ENCODE measurements at places on chromosomes 6 and 20. TPM values are rescaled to one million over a fixed set of nuclear protein-coding genes. Genes with fewer than 3 reads are reported as not detected.

- no peak overlapping the region for H3K4me3 ChIP-seq
- DNase-seq, result no peak
- peaks cover 21% of the 10 kb centered on the region for H3K4me1 ChIP-seq
- H3K27me3 ChIP-seq, result peaks cover 54% of the 10 kb centered on the region
- no peaks in the 10 kb centered on the region for H3K36me3 ChIP-seq
Measured at GRCh38 chr6:28656715-28657114, 131.0 kb downstream of the GPX5 start.

GRCh38 chr20:59050437-59050836 is 7.9 kb upstream of the PRELID3B start:
- DNase-seq, result no peak
- peaks cover 30% of the 10 kb centered on the region for H3K27me3 ChIP-seq
- H3K27ac ChIP-seq, result no peak overlapping the region
- H3K36me3 ChIP-seq, result no peaks in the 10 kb centered on the region

DNA sequence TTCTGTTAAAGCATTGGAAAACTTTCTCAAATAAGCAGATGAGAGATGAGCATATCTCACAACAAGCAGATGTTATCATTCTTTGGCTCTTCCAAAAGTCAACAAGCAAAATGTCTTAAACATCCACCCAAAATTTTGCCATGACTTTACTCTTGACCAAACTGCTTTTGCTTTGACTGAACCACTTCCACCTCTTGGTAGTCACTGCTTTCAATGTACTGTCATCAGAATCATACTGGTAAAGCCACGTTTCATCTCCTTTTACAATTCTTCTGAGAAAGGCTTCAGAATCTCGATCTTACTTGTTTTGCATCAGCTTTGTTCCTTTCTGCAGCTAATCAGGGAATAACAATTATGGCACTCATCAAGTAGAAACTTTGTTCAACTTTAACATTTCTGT is 498.5 kb upstream of the GJE1 start:
- no peak overlapping the region for H3K27ac ChIP-seq
- H3K4me3 ChIP-seq, result no peak overlapping the region
- H3K4me1 ChIP-seq, result no peaks in the 10 kb centered on the region
- H3K27me3 ChIP-seq, result no peaks in the 10 kb centered on the region

DNA sequence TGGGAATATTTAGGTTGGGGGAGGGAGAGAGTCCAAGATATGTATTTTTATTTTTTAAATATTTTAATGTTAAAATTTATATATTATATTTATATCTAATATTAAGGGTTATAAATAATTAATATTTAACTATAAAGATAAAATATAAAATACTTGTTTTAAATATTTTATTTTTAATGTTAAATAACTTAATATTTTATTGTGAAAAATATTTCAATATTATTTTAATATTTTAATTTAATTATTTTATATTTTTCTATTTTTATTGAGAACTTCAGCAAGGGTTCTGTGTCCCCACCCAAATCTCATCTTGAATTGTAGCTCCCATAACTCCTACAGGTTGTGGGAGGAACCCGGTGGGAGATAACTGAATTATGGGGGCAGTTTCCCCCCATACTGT is 34.0 kb downstream of the PERP start:
- no peaks in the 10 kb centered on the region for H3K36me3 ChIP-seq
- no peak overlapping the region for H3K4me3 ChIP-seq
- no peaks in the 10 kb centered on the region for H3K4me1 ChIP-seq
- no peak for DNase-seq
- H3K27me3 ChIP-seq, result peaks cover 22% of the 10 kb centered on the region

The PBOV1 gene
- not detected for total RNA-seq

The CYP39A1 gene
- not detected for total RNA-seq

GRCh38 chr6:25219216-25219916 is 59.8 kb upstream of the CARMIL1 start:
- peaks cover 5% of the 10 kb centered on the region for H3K27me3 ChIP-seq
- H3K4me1 ChIP-seq, result peaks cover 7% of the 10 kb centered on the region
- H3K36me3 ChIP-seq, result no peaks in the 10 kb centered on the region
- no peak overlapping the region for H3K27ac ChIP-seq
- DNase-seq, result no peak
- H3K4me3 ChIP-seq, result no peak overlapping the region

The OPN5 gene
- total RNA-seq, result not detected

GRCh38 chr6:96939007-96939805 is 14.7 kb downstream of the KLHL32 start:
- no peak for DNase-seq
- no peaks in the 10 kb centered on the region for H3K27me3 ChIP-seq
- no peaks in the 10 kb centered on the region for H3K36me3 ChIP-seq
- H3K4me1 ChIP-seq, result no peaks in the 10 kb centered on the region
- no peak overlapping the region for H3K27ac ChIP-seq

DNA sequence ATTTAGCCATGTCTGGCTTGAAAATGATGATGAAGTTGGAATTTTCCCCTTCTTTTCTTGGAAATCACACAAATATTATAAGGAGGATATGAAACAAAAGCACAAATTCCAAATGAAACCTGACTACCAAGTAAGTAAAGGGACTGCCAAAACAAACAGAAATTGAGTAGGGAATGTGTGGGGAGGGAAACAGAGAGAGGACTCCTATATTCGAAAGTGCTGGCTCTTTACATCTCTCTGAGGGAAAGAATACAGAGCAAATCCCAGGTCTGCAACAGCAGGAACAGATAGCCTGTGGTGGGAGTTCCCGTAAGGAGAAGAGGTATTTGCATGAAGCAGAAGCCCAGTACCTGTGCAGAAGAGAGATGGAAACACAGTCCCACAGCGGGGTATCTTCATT is 583.7 kb downstream of the EPM2A start:
- H3K27ac ChIP-seq, result no peak overlapping the region
- no peaks in the 10 kb centered on the region for H3K36me3 ChIP-seq
- H3K27me3 ChIP-seq, result peaks cover 2% of the 10 kb centered on the region
- no peak for DNase-seq
- H3K4me3 ChIP-seq, result no peak overlapping the region

GRCh38 chr6:28980137-28980851 is 24.8 kb downstream of the ZNF311 start:
- H3K4me3 ChIP-seq, result no peak overlapping the region
- H3K27me3 ChIP-seq, result peaks cover 22% of the 10 kb centered on the region
- DNase-seq, result no peak
- H3K36me3 ChIP-seq, result peaks cover 8% of the 10 kb centered on the region

GRCh38 chr6:111162504-111162903 is 75.2 kb downstream of the SLC16A10 start:
- no peak overlapping the region for H3K27ac ChIP-seq
- DNase-seq, result no peak
- no peaks in the 10 kb centered on the region for H3K27me3 ChIP-seq
- peaks cover 4% of the 10 kb centered on the region for H3K36me3 ChIP-seq

DNA sequence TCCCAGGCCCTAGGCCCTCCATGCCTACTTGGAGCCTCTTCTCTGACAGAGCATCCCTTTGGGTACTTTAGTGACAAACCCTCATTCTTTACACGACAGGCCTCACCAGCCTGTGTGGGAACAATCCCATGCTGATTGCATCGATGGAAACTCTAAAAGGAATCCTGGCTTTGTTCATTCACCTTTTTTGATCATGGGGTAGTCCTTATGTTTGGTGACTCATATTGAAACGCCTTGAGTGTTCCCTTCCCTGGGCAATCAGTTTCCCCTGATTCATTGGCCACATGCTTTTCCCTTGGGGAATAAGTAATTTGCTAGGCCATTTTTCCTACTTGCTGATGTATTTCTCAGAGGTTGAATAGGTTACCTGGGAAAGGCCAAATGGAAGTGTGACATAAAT is 14.7 kb upstream of the TNFAIP3 start:
- H3K36me3 ChIP-seq, result peaks cover 3% of the 10 kb centered on the region
- peaks cover 26% of the 10 kb centered on the region for H3K4me1 ChIP-seq
- H3K4me3 ChIP-seq, result no peak overlapping the region

The PLG gene
- total RNA-seq, result 0.31 TPM

- no peaks in the 10 kb centered on the region for H3K4me1 ChIP-seq
- no peaks in the 10 kb centered on the region for H3K36me3 ChIP-seq
- peaks cover 2% of the 10 kb centered on the region for H3K27me3 ChIP-seq
- no peak overlapping the region for H3K4me3 ChIP-seq
- DNase-seq, result no peak
- no peak overlapping the region for H3K27ac ChIP-seq
Measured at GRCh38 chr6:168294901-168295300, 24.7 kb downstream of the DACT2 start.

- H3K36me3 ChIP-seq, result no peaks in the 10 kb centered on the region
- no peak overlapping the region for H3K4me3 ChIP-seq
- no peak overlapping the region for H3K27ac ChIP-seq
- no peak for DNase-seq
Measured at GRCh38 chr20:52331655-52332054, 140.1 kb upstream of the ZFP64 start.

DNA sequence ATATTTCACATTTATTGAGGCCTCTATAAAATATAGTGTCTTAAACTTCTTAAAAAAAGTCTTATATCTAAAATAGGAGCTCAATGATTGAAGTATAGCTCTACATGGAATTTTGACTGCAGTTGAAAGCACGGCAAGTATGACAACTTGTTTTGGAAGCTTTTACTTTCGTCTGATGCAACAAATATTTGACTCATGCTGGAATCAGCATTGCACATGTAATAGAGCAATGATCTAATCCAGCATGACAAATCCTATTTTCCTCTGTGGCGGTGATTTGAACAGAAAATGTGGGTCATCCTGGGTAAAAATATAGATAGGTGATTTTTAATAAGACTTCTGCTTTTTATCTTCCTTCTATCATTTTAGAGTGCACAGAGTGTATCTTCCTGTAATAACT is 111.6 kb downstream of the TINAG start:
- no peak for DNase-seq
- H3K27ac ChIP-seq, result no peak overlapping the region
- H3K4me3 ChIP-seq, result no peak overlapping the region
- no peaks in the 10 kb centered on the region for H3K4me1 ChIP-seq
- H3K27me3 ChIP-seq, result no peaks in the 10 kb centered on the region
- no peaks in the 10 kb centered on the region for H3K36me3 ChIP-seq

GRCh38 chr6:13473768-13474165 is 13.6 kb downstream of the GFOD1 start:
- H3K36me3 ChIP-seq, result peaks cover 16% of the 10 kb centered on the region
- DNase-seq, result no peak
- H3K27ac ChIP-seq, result no peak overlapping the region
- H3K4me1 ChIP-seq, result peaks cover 59% of the 10 kb centered on the region

DNA sequence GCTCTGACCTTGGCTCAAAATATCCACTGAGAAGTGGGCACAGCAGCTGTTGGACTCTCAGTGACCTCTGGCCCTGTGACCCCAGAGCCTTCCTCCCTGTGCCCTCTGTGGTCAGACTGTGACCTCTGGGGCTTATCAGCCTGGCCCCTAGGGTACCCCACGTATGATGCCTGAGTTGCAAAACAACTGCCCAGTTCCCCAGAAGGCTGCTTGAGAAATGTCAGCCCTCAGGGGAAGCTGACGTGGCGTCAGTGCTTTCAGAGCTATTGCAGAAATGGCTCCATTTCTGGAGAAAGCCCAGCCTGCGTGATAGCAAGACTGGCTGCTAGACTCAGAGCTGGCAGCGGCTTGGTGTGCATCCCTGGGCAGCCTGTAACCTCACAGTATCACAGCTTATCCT is 31.5 kb upstream of the TGM2 start:
- H3K27me3 ChIP-seq, result peaks cover 8% of the 10 kb centered on the region
- no peaks in the 10 kb centered on the region for H3K36me3 ChIP-seq
- DNase-seq, result peak; percentile 23
- H3K4me1 ChIP-seq, result peaks cover 22% of the 10 kb centered on the region

DNA sequence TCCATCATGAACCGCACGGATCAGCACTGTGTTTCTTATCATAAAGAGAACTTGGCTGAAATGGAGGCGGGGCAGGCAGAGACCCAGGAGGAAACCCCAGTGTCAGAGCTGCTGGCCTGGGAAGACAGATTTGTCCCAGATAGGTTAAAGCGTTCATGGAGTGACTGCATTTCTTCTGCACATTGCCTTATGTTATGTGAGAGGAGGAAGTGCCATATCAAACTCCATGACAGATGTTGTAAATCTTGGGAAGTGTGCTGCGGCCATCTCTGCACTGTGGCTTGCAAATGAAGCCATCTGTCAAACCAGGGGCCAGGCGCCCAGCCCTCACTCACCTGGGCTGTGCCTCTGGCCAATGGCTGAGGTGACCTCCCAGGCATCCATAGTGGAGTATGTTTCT is 163.0 kb downstream of the SLC24A3 start:
- no peak overlapping the region for H3K27ac ChIP-seq
- H3K36me3 ChIP-seq, result no peaks in the 10 kb centered on the region
- H3K27me3 ChIP-seq, result peaks cover 5% of the 10 kb centered on the region
- no peak for DNase-seq

The LHFPL5 gene
- total RNA-seq, result not detected

The PFDN6 gene
- total RNA-seq, result 82.8 TPM

DNA sequence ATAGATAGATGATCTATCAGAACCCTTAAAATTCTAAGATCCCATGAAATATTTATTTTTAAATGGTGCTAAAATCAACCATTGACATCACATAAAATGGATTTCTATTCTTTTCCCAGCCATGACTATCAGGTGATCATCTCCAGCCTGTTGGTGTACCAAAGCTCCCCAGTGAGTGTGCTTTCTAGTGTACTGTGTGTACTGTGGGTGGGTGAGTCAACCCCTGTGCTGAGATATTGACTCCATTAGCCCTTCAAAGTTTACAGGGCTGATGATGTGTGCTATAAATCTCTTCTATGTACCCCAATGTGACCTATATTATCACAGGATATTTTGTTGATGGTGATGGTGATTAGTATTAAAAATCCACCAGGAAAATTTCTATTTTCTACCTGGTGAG is 344.6 kb downstream of the MMUT start:
- H3K36me3 ChIP-seq, result no peaks in the 10 kb centered on the region
- no peak for DNase-seq
- no peaks in the 10 kb centered on the region for H3K27me3 ChIP-seq

- no peaks in the 10 kb centered on the region for H3K4me1 ChIP-seq
- no peak for DNase-seq
- H3K27me3 ChIP-seq, result no peaks in the 10 kb centered on the region
- H3K27ac ChIP-seq, result no peak overlapping the region
- no peak overlapping the region for H3K4me3 ChIP-seq
- no peaks in the 10 kb centered on the region for H3K36me3 ChIP-seq
Measured at GRCh38 chr20:22821796-22822195, 213.3 kb upstream of the SSTR4 start.

DNA sequence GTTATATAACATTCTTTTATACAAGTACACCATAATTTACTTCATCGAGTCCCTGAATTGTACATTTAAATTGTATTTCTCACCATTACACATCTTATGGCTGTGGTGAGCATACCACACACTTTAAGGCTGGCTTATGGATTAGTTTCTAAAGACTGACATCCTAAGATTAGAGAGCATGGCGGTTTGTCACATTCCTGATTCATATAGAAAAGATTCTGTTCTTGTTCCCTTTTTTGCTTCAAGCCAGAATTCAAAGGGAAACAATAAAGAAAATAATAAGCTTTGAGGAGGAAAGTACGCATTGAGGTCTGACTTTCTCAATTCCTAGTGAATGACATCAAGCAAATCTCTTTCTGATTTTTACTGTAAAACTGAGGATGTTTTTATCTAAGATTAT is 2.5 kb downstream of the BTN1A1 start:
- peaks cover 19% of the 10 kb centered on the region for H3K4me1 ChIP-seq
- peaks cover 2% of the 10 kb centered on the region for H3K27me3 ChIP-seq
- H3K36me3 ChIP-seq, result no peaks in the 10 kb centered on the region
- no peak overlapping the region for H3K4me3 ChIP-seq
- no peak for DNase-seq

Measured in activated B cell treated with CpG ODN at 0.5 μM for 24 hours (primary cell).